GM12878 (cell line): ENCODE measurements at places on chromosomes 13 and 19.

- no peak for DNase-seq
Observed at GRCh38 chr13:23617551-23618024, 47.4 kb downstream of the TNFRSF19 start.

DNA sequence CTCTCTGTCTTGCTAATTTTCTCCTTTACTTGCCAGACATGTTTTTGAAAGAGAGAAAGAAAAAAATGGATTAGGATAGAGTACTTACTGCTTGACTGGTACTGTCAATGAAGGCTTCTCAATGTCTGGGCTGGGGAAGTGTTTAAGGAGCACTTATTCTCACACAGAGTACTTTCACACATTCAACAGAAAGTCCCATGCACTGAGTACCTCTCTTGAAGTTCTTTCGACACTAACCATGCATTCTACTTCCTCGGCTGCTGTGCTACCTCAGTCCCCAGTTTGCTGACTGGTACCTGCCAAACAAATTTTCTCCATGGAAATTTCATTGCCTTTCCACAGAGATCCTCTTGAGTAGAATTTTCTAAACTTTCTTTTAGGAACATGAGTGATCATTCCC lies 281.9 kb downstream of the RBM26 start:
- no peak for DNase-seq

DNA sequence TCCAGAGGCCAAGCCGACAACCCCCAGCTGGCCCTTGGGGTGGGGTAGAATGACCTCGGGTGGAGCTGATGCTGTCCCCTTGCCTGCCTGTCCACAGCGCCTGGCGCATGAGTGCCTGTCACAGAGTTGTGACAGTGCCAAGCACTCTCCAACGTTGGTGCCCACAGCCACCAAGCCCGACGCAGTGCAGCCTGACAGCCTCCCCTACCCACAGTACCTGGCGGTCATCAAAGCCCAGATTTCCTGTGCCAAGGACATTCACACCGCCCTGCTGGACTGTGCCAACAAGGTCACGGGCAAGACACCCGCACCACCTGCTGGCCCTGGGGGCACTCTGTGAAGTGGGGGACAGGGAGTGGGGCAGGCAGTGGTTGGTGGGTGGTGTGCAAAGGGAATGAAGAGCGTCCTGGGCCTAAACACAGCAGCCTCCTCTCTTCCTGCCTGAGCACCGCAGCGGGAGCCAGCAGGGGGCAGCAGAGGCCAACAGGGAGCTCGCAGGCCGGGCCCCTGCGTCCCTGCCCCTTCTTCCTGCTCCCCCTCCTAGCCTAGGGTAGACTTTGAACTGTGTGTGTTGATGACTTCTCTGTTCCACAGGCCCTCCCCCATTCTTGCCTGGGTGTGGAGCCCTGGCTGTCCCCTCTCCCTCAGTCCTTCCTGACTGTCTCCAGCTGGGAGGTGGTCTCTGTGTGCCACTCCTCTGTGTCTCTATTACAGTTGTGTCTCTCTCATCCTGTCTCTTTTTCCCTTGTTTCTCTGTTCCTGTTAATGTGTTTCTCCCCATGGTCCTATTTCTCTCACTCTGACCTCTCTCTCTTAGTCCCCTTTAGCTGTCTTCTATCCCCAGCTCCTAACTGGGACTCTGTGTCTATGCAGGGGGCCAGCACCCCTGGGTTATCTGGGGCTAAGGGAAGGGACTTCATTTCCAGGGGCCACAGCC lies 6.5 kb downstream of the MED29 start:
- no peak for DNase-seq

DNA sequence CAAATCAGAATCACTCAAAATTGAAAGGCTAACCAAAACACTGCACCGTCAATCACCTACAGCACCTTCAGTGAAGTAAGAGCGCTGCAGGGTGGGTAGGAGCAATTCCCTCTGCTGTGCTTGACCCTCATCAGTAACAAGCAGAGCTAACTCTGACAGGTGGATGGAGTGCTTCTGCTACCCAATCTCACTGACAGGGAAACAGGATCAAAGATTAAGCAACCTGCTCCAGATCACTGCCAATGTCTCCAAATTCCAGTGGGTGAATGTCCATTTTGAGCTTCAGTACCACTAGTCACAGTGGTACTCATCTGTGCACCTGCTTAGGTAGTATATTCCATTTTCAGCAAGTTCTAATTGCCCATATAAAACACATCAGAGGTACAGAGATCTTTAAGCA lies 25.2 kb downstream of the BRD4 start:
- no peak for DNase-seq

GRCh38 chr13:50403311-50403710 lies 388.1 kb downstream of the KCNRG start:
- DNase-seq, result no peak

DNA sequence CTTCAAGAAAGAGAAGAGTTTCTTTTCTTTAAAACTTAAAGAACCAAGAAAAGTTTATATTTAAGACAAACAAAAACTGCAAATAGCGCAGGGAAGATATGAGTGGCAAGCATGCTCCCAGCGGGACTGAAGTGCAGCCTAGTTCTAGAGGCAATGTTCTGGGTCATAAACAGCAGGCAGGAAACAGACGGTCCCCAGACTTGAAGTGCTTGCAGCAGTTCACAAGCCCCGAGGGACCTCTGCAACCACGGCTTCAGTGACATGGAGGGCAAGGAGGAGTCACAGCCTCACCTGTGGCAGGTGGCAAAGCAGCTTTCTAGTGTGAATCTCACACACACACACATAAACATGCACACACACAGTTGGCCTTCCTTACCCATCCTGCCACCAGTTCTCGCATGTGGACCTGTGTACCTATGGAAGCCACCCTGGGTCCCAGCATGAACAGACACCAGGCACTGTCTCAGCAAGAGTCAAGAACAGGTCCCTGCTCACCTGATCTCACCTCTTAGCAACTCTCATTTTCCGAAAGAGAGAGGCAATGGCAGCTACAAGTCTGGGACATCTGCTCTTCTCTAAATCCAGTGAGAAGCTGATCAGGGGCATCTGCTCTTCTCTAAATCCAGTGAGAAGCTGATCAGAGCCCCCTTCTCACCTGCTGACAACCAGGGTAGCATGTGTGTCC lies 162.0 kb downstream of the EFNB2 start:
- no peak for DNase-seq

- no peak for DNase-seq
Observed at GRCh38 chr19:34995551-34995950, 4.6 kb upstream of the GRAMD1A start.

DNA sequence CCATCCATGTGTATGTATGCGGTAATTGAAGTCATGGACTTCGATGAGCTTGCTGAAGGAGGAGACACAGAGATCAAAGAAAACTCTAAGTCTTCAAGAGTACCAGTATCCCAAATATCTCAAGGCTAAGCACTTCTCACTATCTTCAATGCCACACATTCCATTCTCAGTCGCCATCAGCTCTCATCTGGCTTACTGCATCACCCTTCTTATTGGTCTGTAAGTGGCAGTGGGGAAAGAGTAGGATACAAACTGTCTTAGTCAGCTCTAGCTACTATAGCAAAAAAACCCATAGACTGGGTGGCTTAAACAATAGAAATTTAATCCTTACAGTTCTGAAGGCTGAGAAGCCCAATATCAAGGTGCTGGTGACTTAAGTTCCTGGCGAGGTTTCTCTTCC lies 218.7 kb downstream of the POSTN start:
- no peak for DNase-seq

GRCh38 chr13:42762251-42762650 lies 19.1 kb upstream of the FAM216B start:
- no peak for DNase-seq

DNA sequence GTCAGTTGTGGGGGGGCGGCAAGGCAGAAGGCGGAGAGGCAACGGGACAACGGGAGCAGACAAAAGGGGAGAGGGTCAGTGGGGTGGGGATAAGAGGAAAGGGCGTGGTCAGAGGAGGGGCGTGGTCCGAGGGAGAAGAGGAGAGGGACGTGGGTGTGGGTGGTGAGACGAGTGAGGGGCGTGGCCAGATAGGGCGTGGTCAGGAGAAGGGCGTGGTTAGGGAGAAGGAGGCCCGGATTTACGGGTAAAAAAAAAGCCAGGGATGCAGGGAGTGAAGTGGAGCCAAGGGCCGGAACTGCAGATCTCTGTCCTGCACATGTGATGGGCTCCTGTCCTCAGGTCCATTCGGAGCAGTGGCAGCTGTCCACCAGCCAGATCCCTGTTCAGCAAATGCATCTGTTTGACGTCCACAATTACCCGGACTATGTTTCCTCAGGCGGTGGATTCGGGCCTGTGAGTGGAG lies 21.5 kb downstream of the CPT1C start:
- DNase-seq, result no peak

DNA sequence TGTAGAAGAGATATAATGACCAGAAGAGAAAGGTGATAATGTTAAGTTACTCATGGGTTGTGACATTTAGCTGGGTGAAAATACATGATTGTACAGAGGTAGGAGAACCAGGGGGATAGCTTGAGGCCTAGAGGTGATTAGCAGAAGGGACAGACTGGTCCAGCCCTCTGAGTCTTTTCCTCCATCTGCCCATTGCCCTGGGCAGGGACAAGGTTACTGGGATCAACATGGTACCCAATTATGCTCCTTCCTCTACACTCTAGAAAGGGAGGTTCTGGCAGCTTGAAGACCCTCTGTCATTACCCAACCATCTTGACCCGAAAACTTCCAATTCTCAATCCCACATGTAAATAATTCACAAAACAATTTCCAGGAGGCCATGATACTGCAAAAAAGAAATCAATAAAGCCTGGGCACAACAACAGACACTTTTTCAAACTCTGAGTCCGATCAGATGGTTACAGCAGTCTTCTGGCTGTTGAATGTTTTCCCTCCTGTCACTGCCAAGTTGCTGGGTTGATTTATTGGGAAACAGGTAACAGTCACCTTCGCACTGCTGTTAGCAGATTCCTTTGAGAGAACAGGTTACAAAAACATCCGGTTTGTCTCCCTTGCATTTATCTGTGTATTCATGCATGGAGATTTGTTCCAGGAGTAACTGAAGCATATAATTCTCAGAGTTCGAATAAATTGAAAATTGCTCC lies 239.1 kb upstream of the HTR2A start:
- no peak for DNase-seq
